T-cell (primary cell): ENCODE measurements at places on chromosomes 11 and 22. TPM values are rescaled to one million over a fixed set of nuclear protein-coding genes. Genes with fewer than 3 reads are reported as not detected.

Gene OR51I1
- total RNA-seq: not detected

- peak; percentile 38 for DNase-seq
Measured at GRCh38 chr11:64146036-64146955, 19.6 kb downstream of the MACROD1 start.

GRCh38 chr22:33909911-33910310, 10.4 kb downstream of the LARGE1 start:
- no peak for DNase-seq

GRCh38 chr22:30837531-30837930, 131.0 kb downstream of the MORC2 start:
- DNase-seq: no peak

DNA sequence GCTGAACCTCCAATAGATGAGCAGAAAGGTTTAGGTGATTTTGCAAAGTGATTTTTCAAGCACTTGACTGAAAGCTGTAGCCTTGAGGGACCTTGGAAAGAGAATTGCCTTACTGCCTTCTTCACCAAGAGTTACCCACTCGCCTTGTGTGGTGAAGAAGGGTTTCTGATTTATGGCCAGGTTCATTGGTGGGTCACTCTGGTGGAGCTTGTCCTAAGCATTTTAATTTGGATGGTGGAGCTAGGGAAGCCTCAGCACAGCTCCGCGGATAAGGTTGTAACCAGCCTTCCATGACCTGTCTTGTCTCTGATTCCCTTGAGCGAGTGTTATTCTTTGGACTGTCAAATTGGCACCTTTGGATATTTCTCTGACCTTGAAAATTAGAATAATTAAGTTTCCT, 226.4 kb downstream of the FAT3 start:
- DNase-seq: no peak

DNA sequence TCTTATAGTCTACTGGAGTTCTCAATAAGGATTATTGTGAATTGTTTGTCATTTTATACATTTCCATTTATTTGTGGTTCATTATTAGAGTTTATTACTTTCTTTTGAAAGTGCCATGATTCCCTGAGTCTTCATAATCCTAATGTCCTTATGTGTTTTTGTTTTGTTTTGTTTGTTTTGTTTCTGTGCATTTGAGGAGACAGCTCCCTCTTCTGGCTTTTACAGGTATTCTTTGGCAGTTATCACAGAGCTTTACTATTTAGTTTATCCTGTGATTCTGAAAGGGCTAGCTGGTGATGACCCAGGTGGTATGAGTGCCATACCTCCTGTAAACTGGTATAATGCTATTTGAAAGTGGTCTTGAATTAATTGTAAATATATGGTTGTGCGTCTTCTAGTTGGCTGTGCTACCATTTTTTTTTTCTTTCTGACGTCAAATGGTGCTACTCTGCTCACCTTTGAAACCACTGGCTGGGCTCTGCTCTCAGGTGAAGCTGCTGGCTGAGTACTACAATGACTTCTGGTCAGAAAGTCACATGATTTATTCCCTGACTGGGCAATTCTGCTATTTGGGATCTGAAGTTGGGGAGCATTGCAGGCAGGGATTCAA, 751.2 kb downstream of the JRKL start:
- no peak for DNase-seq
